ENCODE measurements at places on chromosomes 6 and 20.

DNA sequence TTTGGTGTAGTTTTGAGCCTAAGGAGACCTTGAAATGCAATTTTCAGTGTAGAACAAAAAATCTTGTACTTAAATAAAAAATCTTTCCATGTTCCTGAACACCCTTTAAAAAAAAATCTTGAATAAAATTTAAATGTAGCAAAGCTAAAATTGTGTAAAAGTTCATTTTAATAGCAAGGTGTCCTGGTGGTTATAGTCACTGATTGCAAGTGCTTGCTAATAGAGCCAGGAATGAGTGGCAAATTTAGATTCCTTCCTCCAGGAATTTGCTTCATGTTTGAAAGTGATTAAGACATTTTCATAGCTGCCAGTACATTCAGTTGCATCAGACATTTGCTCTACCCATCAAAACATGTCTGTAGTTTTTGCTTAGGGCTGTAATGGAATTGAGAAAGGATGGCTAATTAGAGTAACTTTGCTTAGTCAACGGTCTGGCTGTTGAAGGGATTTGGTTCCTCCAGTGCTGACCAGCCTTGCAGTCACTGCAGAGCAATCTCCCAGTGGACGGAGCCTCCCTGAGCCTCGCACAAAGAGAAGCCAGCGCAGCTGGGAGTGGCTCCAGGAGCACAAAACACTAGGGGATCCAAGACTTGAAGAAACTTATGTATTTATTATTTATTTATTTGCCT, 36.5 kb downstream of the AKAP12 start:
- DNase-seq: no peak

GRCh38 chr6:161736326-161736725, 462.5 kb upstream of the AGPAT4 start:
- no peak for DNase-seq

DNA sequence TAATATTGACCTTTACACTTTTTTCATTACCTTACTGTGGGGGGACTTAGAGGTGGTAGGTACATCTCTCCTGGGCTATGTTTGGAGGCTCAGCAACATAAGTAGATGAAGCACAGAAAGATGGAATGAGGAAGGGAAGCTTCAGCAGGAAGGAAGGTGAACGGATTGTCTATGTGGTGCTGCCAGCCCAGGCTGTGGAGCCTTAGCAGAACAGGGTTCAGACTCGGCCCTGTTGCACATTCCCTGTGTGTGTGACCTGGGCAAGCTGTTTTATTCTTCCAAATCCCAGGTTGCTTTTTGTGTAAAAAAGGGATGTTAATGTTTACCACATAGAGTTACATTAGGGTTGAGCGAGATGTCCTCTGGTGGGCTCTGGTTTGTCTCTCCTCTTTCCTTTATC, 41.2 kb downstream of the ANKS1A start:
- DNase-seq: no peak

GRCh38 chr20:45919542-45920399, 7.8 kb upstream of the PLTP start:
- no peak for DNase-seq

GRCh38 chr20:4961746-4962145, 39.6 kb downstream of the SLC23A2 start:
- no peak for DNase-seq

All from caudate nucleus (tissue), 63 donors.